ENCODE measurements at places on chromosomes 16 and 17.

GRCh38 chr16:58082381-58082780, 46.8 kb downstream of the CFAP20 start:
- DNase-seq = no peak

- no peak for DNase-seq
Measured at GRCh38 chr17:17372856-17373520, 69.8 kb downstream of the NT5M start.

GRCh38 chr16:3643095-3643730, 11.3 kb upstream of the DNASE1 start:
- no peak for DNase-seq

- peak; percentile 100 for DNase-seq
Measured at GRCh38 chr17:17972126-17972951, at the start of the genes DRC3 and TOM1L2. Gene DRC3, plus strand, starts transcription at chr17:17972862. Its CDS starts 4,737 bp downstream, at chr17:17977599. Gene TOM1L2, minus strand, starts transcription at chr17:17972400. Its CDS starts 87 bp downstream, at chr17:17972313.

DNA sequence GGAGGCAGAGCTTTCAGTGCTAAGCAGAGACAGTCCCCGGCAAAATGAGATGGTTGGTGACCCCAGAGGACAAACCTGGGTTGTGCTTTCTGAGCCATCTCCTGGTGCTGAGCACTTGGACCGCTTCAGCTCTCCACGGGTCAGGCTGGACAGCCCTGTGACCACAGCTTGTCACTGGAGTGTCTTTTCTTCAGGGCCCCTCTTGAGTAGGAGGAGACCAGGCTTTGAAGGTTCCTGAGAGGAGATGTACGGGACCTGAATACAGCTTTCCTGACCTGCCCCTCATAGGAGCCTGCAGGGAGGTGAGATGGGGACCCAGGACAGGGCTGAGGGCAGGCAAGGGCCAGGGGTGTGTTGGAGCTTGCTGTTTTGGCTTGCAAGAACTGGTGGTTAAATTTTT, 17.8 kb upstream of the ADGRG1 start:
- DNase-seq = no peak

- peak; percentile 71 for DNase-seq
Measured at GRCh38 chr16:81767987-81768592, 11.0 kb upstream of the PLCG2 start.

DNA sequence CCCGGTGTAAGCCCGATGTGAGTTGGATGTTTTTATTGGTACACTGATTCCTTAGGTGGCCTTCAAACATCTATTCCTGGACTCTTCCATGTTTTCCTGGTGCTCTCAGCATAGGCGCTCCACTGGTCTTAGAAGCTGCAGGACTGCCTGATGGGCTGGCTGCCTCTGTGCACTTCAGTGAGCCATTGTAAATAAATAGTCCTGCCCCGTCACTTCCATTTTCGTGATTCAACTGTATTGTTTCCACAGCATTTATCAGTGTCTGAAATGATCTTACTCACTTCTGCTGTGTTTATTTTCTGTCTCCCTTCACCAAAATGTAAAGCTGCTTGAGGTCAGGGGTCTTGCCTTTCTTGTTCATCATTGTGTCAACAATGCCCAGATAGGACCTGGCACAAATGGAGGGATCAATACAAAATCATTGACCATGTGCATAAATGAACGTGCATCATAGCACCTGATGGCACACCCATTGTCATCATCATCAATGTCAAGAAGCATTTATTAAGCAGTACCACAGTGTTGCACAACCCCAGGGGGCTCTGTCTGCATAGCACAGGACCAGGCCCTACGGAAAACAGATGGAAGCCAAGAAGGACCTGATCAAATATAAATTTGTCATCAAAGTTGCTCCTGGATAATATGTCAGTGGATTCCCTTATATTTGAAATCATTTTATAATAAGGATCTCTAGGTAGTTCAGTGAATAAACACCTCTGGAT, 66.6 kb upstream of the CPHXL start:
- no peak for DNase-seq

GRCh38 chr17:49880291-49881053, 32.6 kb upstream of the TAC4 start:
- DNase-seq = peak; percentile 49

DNA sequence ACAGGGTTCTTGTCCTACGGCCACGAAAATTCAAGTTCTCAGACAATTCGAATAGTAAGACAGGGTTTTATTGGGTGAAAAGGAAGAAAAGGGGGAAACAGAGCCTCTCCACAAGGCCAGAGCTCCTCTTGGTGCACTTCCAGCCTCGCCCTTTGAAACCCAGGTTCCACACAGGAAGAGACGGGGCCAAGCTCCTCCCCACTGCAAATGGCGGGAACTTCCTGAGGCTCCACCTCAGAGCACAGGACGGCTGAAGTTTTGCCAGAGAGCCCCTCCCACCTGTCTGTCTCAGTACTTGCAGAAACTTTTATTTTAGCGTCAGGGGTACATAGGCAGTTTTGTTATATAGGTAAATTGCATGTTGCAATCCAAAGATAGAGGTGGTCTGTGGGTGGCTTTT, 165.7 kb upstream of the CDH8 start:
- no peak for DNase-seq

GRCh38 chr16:72247821-72248253, 75.9 kb upstream of the PMFBP1 start:
- no peak for DNase-seq

DNA sequence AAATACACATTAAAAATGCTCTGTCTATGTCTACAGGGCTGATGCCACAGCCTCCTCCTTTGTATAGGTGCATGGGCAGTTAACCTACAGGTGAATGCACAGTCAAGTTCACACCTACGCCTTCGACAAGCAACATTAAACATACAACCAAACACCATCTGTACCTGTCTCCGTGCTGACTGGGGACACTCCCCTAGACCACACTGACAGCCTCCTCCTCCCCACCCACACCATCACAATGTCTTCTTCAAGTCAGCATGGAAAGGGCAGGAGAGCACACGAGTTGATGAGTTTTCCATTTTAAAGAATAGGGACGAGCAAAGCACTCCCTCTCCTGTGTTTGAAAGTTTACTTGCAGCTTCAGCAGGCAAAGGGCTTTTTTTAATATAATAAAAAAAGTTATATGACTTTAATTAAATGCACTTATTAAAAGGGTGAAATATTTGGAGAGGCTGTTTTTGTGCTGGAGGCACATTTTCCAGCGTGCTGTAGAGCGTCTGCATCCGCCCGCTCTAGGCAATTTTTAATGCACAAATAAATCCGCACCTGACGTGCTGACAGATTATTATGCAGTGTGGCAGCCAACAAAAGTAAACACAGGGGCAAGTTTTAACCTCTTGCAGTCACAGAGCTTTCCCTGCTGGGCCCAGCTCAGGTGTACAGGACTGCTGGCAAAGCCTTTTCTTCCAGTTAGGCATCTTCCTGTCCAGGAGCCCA, 367.9 kb downstream of the SOX9 start:
- peak; percentile 57 for DNase-seq

DNA sequence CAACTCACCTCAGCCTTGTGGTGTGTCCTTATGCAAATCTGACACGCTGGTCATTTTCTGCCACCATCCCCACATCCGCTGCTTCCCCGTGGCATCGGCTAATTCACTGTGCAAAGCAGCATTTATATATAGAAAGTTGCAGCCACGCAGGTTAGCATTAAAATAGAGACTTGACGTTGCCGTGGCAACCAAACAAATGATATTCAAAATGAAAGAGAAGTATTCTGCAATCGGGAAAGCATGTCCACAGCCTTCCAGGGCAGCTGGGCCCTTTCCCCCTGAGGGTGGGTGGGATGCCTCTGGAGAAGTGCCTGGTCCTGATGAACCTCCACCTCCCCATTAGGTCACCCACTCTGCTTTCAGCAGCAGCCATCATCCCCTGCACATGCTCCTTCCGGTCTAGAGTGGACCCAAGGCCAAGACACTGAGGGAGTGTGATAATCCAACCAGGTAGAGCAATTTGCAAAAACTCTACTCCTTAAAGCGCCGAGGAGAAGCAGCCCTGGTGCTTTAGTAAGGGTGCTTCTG, 138.7 kb downstream of the GAS7 start:
- DNase-seq = no peak

- DNase-seq = no peak
Measured at GRCh38 chr17:29557739-29558116, 9.1 kb downstream of the ABHD15 start.

DNA sequence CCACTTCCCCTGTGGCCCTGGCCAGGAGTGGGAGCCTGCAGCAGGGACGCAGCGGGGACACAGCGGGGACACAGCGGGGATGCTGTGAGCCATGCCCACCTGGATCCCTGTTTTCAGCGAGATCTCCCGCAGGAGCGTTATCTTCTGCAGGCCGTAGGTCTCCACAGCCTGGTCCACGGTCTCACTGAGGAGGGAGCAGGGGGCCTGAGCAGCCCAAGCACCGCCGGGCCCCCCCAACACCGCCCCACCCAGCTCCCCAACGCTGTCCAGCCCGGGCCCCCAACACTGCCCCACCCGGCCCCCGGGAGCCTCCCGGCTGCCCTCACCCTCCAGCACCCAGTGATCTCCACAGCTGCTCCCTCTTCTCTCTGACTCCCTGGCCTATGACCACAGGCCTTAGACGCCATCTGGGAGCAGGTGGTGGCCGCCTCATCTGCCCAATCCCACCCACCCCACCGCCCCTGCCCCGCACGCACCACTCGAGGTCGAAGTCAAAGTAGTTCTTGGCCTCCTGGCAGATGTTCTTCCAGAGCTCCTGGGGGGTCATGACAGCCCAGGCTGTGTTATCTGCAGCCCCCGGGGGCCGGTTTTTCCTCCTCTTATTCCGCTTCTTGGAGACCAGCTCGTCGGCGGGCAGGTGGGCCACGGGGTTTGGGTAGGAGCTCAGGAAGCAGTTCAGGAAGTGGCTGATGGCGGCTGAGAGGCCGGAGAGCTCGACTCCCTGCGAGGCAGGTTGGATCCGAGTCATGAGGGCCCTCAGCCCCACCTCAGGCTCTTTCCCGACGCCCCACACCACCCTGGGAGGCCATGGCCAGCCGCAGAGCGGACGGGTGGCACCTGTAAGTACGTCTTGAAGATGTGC, 17.0 kb downstream of the CLUH start:
- no peak for DNase-seq

DNA sequence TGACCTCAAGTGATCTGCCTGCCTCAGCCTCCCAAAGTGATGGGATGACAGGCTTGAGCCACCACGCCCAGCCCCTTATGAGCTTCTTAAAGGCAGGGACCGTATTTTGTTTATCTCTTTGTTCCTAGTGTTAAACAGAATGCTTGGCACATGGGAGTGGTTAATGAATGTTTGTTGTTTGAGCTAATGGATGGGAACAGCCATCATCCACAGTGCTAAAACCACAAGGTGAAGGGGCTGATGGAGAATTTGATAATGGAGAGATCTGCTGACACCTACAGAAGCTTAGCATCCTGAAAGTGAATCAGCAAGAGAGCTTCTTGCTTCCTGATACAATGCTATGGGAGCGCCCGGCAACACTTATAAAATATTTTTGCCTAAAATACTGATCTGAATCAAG, 8.6 kb upstream of the CDH1 start:
- no peak for DNase-seq

- no peak for DNase-seq
Measured at GRCh38 chr17:65058146-65058545, 1.6 kb upstream of the GNA13 start.

DNA sequence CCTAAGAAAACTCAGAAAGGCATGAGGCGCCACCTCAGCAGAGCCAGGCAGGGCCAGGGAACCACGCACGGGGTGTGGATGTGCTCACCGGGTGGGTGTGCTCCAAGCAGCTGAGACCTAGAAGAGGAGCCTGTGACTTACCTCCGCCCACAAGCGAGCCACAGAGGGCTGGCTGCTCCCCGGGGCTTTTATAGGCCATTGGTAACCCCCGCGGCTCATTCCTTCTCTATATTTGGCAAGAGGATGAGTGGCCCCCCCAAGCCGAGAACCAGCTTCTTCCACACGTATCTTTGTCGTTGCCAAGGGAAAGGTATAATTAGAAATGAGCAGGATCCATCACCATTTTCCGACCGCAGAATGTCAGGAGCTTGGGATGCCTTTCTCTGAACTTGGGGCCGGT, at the start of gene MYH3:
TSS of gene MYH3 (minus strand) at position 162 of the 400 bp plus-strand sequence. CDS start 2,245 bp downstream, outside the sequence.
- DNase-seq = no peak

All from NCI-H1105 treated with DMSO at 0.1 percent for 48 hours (cell line).